Retina (tissue), 1 donor: ENCODE measurements at places on chromosomes 2 and 18.

- DNase-seq = no peak
Observed at GRCh38 chr18:63604791-63605567, 17.8 kb downstream of the SERPINB13 start.

DNA sequence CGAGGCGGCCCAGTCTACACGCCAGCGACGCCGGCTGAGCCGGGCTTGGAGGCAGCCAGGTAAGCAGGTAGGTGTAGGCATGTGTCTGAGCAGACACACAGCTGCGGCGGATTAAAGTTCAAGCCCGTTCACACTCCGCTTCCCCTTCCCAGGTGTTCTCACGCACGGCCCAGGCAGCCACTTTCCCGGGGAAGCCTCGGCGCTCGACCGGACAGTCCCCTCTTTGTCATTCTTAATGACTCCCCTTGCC, 367 bp downstream of the TGFA start:
- no peak for DNase-seq

- no peak for DNase-seq
Observed at GRCh38 chr2:192888109-192888508, 693.4 kb upstream of the TMEFF2 start.

DNA sequence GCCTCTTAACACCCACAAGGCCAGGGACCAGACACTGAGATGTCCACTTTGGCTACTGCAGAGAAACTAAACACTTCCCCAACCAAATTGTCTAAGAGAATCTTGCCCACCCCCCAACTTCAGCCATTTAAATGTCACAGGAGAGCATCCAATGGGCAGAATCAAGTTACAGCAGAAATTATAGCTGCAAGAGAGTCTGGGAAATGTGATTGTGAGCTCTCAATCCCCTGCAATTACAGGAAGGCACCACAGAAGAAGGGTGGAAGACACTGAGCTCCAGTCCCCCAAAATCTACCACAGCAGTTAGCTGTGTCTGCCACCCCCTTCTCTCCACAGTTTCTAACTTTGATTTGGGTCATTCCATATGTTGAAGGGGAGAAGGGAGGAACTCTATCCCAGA, 103.5 kb upstream of the ATL2 start:
- no peak for DNase-seq

- DNase-seq = no peak
Observed at GRCh38 chr2:23549051-23549450, 164.1 kb downstream of the KLHL29 start.
